ENCODE measurements at places on chromosomes 7 and 10.

- DNase-seq = peak; percentile 81
Measured at GRCh38 chr7:157397731-157398691, 61.2 kb downstream of the DNAJB6 start.

GRCh38 chr10:127013691-127014473, 108.7 kb downstream of the DOCK1 start:
- DNase-seq = no peak

DNA sequence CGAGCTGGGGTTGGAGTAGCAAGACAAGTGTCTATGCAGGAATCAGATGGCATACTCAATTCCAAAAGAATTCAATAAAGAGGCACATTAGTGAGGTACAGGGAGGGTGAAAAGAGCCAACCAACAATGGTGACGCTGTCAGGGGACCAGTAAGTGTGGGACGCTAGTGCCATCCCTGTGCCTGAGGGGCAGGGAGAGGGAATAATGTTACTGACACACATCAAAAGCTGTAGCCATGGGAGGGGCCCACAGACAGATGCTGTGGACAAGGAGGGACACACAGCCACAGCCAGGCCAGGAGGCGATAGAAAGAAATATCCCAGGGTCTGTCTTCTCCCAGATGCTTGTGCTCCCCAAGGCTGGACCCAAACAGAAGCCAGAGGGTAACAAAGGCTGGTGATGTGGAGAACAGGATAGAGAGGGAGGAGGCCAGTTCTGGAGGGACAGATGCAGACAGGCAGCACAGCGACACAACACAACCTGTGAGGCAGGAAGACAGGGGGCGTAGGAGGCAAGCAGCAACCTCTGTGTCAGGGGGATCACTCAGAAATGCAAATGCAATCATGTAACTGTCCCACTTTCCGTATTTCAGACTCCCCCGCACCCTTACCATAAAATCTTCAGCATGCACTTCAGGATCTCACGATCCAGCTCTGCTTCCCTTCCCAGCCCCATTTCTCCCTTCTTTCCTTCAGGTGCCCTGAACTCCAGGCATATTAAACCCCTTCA, 240.5 kb upstream of the FZD8 start:
- no peak for DNase-seq

DNA sequence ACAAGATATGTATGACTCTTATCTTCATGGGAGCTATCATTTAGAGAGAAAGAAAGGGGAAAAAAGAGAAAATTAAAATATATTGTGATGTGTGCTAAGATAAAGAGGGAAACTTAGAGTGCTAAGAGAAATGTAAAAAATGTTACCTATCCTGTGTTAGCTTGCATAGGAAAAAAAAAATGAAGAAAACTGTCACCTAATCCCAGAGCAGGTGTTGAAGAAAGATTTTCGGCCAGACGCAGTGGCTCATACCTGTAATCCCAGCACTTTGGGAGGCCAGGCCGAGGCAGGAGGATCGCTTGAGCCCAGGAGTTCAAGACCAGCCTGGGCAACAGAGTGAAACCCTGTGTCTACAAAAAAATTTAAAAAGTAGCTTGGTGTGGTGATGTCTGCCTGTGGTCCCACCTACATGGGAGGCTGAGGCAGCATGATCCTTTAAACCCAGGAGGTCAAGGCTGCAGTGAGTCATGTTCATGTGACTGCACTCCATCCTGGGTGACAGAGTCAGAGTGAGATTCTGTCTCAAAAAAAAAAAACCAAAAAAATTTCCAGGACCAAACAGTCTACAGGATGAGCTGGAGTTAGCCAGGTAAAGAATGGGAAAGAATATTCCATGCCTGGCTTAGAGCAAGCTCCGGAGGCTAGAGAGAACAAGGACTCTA, 2.4 kb upstream of the MKLN1 start:
- DNase-seq = no peak

DNA sequence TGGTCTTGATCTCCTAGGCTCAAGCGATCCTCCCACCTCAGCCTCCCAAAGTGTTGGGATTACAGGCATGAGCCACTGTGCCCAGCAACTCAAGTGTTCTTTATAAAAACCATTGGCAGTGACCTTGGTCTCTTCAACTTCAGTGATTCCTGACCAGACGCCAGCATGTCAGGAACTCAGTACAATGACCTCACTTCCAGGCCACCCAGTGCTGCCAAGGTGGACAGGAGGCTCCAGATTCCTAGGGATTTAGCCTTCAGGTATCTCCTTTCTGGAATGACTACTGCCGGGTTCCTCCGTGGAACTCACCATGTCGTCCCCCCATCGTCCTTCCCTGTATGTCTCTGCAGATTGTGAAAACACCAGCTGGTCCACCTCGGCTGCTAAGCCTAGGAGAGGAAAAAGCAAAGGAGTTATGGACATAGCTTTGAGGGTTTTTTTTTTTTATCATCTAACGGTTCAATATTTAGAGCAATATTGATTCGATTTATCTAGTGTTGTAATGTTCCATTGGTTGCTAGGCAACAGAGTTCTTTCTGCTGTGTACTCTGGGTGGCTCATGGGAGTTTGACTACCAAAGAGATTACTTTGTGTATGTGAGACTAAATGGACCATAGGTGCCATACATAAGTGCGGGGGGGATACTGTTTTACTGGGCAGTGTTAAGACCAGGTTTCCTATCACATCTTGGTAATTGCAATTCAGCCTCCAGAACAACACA, 425.8 kb upstream of the AUTS2 start:
- DNase-seq = no peak

- DNase-seq = peak; percentile 33
Measured at GRCh38 chr7:157467496-157468212, 130.8 kb downstream of the DNAJB6 start.

- DNase-seq = no peak
Measured at GRCh38 chr10:70331486-70332268, 47.9 kb upstream of the NPFFR1 start.

- no peak for DNase-seq
Measured at GRCh38 chr10:98208925-98209324, 59.1 kb downstream of the LOXL4 start.

GRCh38 chr10:15181576-15182156, 13.2 kb upstream of the NMT2 start:
- no peak for DNase-seq

GRCh38 chr7:43112941-43113621, 634 bp downstream of the HECW1 start:
- peak; percentile 33 for DNase-seq

- DNase-seq = no peak
Measured at GRCh38 chr7:102813191-102814024, 64.6 kb downstream of the FAM185A start.

- no peak for DNase-seq
Measured at GRCh38 chr10:132187430-132188138, 836 bp downstream of the DPYSL4 start.

GRCh38 chr7:105723572-105723971, 142.3 kb upstream of the EFCAB10 start:
- no peak for DNase-seq

DNA sequence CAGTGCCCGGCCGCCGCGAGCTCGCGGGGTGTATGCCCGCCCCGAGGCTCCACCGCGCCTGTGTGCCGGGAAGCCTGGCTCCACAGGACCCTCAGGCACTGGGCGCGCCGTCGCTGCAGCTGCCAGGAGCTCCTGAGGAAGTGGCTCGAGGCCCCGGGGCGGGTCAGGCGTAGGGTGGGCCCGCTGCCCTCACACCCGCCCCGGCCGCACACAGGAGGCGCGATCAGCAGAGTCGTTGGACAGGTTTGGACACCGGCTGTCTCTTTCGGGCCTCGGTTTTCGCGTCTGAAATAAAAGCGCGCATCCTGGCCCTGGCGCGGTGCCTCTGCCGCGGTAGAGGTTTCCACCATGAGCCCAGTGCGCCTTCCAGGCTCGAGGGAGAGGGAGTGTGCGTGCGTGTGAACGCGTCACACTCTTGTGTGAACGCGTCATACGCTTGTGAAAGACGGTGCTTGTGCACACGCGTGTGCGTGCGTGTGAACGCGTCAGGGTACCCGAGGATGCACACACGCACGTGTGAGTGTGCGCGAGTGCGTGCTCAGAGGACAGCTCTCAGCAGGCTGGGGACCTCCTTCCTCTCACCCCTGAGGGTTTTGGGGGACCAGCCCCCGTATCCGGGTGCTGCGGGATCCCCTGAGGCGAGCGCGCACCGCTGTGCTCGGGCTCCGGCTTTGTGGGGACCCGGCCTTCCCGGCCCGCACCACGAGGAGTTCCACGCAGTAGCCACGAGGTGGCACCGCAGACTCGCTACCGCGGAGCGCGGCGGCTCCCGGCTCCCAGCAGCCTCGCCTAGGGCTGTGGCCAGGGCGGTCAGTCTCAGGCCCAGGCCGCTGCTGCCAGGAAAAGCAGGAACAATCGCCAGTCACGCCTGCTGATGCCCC, 83.8 kb downstream of the BMS1 start:
- peak; percentile 78 for DNase-seq

GRCh38 chr7:31125171-31125570, 73.1 kb downstream of the ADCYAP1R1 start:
- DNase-seq = no peak

GRCh38 chr7:68840991-68841390, 757.3 kb upstream of the AUTS2 start:
- peak; percentile 19 for DNase-seq

DNA sequence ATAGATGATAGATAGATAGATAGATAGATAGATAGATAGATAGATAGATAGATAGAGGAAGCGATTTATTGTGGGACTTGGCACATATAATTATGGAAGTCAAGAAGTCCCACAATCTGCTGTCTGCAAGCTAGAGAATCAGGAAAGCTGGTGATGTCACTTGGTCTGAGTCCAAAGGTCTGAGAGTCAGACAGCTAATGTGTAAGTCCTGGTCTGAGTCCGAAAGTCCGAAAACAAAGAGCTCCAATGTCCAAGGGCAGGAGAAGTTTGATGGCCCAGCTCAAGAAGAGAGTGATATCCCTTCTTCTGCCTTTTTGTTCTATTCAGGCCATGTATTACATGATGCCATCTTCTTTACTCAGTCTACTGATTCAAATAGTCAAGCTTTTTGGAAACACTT, 53.8 kb upstream of the TCF7L2 start:
- no peak for DNase-seq

DNA sequence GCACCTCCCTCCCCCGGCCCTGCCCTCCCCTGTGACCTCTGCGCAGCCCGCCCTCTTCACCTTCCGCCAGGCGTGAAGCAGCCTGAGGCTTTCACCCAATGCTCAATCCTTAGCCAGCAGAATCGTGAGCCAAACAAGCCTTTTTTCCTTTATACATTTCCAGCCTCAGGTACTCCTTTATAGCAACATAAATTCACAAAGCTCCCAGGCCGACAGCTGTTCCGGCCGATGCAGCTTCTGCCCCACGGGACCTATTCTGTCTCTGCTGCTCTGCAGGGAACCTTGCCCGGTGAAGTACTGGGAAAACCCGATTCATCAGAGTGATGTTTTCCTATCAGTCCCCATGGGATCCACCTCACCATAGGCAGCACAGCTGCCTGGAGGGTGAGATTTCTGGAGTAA, 87.4 kb downstream of the CHST15 start:
- no peak for DNase-seq

GRCh38 chr7:114540291-114540690, 125.7 kb downstream of the FOXP2 start:
- no peak for DNase-seq
